ENCODE measurements at places on chromosomes 5 and 9.

GRCh38 chr5:32051796-32052195 lies 122.3 kb downstream of the GOLPH3 start:
- DNase-seq = no peak

DNA sequence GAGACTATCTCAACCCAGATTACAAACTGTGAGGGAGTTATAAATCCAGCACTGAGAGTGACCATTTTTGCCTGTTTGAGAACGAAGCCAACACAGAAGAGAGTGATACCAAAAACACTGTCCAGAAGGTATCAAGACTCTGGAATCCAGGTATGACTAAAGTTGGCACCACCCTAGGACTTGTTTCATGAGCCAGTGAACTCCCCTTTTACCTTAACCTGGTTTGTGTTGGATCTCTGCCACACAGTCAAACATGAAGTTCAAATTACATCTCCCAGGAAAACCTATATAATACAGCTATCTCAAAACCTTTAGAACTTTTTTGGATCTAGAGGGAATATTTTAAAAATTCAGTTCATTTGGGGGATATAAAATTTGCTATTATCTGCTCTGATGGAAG lies 11.4 kb downstream of the ZBTB5 start:
- DNase-seq = no peak

DNA sequence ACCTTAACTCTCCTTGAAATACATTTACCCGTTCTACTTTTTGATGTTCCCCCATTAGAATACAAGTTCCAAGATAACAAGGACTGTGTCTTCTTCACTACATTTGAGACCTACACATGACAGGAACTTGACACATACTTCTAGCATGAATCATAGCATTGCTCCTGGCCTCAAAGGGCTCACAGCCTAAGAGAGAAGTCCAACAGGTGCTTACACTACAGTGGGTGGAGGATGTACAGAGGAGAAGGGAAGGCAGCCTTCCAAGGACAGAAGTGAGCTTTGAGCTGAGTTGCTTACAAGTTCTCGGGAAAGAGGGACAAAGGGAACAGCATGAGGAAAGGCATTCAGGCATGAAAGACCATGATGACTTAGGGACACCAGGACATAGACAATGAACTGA lies 56.9 kb upstream of the MSX2 start:
- DNase-seq = no peak

GRCh38 chr9:91783411-91783810 lies 166.6 kb downstream of the ROR2 start:
- DNase-seq = no peak

GRCh38 chr5:179734536-179735164 lies 2.0 kb downstream of the MAML1 start:
- no peak for DNase-seq

DNA sequence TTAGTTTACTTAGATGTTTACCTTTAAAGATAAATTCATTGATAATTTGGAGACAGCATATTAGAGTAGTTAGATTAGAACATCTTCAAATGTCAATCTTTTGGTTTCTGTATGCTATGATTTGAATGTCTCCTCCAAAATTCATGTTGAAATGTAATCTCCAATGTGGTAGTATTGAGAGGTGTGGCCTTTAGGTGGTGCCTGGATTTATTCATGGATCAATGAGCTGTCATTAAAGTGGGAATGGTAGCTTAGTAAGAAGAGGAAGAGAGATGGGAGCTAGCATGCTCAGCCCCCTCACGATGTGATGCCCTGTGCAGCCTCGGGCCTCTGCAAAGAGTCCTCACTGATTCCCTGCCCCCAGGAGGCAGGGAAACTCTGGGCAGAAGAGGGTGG lies 133.6 kb upstream of the TUT7 start:
- no peak for DNase-seq

- no peak for DNase-seq
Observed at GRCh38 chr5:155004138-155004744, 9.3 kb upstream of the KIF4B start.
